IPS DF 6.9 (cell line): ENCODE measurements at places on chromosomes 2 and 18.

DNA sequence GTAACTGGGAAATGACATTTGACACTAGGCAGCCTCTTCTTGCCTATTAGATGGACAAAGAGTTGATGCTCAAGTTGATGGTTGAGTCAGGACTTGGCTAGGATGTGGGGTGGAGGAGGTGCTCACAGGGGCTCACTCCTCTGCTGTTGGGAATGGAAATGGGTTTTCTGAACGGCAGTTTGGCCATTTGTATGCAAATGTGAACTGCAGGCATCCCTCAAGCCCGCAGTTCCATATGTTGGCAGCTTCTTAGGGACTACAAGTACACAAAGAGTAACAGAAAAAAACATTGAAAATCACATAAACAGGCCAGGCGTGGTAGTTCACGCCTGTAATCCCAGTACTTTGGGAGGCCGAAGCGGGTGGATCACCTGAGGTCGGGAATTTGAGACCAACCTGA, 80.8 kb downstream of the INPP5D start:
- DNase-seq = no peak

DNA sequence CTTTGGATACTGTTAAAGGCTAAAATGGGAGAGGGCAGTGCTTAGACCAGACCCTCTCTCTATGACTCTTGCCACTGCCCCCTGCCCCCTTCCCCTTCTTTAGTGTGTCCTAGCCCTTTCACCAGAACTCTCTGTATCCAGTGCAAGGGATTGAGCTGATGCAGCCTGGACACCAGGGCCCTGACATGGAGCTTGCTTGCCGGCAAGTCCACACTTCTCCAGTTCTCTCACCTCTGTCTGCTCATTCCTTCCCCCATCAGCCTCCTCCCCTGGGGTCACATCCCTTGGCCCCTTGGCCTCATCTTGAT, 1.5 kb upstream of the WNT6 start:
- no peak for DNase-seq

GRCh38 chr18:55251254-55251971, 292.2 kb upstream of the CCDC68 start:
- no peak for DNase-seq

DNA sequence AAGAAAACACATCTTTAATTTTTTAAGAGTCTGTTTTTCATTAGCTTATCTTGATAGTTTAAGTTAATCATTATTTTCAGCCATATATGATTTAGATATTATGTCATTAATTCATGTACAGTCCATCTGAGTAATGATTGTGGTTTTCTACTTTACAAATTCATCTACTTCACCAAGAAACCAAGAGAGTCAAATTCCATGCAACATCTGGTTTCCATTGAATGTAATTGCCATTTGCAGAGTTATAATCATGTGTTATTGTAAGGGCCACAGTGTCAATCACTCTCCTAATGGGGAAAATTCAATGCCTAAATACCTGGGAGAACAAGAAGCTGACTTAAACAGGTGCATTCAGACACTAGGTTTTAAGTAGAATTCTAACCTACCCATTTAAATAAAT, 217.2 kb upstream of the OSR1 start:
- DNase-seq = no peak

DNA sequence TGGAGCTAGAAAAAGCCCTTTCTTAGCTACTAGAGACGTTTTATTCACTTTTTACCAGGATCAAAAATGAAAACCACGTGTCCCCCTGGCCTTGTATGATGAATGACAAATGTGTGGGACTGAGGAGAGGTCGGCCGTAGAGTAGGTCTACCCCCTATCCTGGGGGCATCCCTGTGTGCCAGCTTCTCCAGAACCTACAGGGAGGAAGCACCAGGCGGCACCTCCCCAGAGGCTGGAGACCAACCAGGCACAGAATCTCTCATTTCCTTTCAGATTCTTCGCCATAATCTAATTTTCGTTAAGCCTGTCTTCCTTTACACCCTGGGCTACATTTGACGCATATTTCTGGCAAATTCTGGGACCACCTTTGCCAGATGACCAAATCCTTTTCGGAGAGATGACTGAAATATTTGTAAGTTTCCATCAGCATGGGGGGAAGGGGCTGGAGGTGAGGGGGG, 15.9 kb downstream of the TWIST2 start:
- no peak for DNase-seq

GRCh38 chr2:28469947-28470535, 25.8 kb upstream of the PLB1 start:
- no peak for DNase-seq

DNA sequence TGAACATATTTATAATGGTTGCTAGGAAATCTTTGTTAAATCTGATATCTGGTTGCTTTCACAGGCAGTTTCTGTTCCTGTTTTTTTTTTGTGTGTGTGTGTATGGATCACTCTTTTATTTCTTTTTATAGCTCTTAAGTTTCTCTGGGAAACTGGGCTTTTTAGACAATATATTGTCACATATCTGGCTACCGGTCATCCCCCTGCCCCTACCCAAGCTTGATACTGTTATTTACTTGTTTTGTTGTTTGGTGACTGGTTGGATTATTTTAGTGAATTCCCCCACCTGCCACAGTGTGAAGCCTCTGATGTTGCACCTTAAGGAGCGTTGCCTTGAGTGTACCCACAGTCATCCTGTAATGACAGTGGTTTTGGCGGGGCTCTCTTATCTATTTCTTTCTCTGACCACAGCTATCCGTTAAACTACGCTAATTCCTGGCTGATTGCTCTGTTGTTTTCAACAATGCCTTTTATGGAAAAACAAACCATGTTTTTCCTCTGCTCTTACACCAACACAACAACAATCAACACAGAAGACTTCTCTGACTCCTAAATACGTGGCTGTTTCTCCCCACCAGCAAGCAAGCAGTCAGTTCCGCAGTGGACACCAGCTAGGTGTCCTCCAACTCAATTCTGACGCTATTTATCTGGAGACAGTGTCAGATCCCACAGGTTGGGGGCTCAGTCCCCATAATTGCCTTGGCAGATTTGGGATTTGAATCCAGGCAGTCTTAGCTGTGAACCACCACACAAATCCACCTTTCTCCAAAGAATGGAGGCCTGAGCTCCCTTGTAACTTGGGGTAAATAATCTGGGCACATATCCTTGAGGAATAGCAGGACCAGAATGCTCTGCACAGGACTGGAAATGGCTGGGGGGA, 10.9 kb downstream of the GNLY start:
- DNase-seq = no peak

DNA sequence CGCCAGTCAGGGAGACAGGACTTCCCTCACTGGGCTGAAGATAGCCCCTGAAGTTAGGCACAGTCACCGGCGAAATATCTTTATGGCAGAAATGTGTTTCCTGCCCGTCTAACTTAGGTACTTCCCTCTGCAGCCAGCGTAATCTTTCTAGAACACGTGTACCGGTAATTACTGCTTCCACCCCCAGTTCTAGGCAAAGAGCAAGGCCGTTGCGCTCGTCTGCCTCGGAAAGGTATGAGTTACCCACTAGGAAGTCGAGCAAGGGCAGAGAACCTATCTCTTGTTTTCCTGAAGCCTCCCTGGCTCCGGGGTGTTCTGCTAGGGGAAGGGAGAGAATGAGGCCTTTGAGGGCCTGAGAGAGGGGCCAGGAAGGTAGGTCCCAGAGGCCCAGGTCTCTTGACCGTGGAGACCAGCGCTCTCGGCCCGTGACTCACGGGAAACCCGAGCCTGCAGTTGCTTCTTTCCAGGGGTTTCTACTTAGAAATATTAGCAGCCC, 70.0 kb downstream of the TWSG1 start:
- DNase-seq = no peak

- no peak for DNase-seq
Observed at GRCh38 chr2:217741381-217741955, 261.3 kb downstream of the TNS1 start.

- no peak for DNase-seq
Observed at GRCh38 chr18:54020156-54020745, 204.2 kb downstream of the MBD2 start.

- no peak for DNase-seq
Observed at GRCh38 chr2:9907402-9907801, 44.1 kb upstream of the GRHL1 start.

- DNase-seq = no peak
Observed at GRCh38 chr18:74290794-74291471, 830 bp downstream of the CYB5A start.

GRCh38 chr18:50203801-50204604, 9.1 kb upstream of the MYO5B start:
- DNase-seq = no peak

- DNase-seq = no peak
Observed at GRCh38 chr2:218226903-218227302, 9.9 kb downstream of the ARPC2 start.

DNA sequence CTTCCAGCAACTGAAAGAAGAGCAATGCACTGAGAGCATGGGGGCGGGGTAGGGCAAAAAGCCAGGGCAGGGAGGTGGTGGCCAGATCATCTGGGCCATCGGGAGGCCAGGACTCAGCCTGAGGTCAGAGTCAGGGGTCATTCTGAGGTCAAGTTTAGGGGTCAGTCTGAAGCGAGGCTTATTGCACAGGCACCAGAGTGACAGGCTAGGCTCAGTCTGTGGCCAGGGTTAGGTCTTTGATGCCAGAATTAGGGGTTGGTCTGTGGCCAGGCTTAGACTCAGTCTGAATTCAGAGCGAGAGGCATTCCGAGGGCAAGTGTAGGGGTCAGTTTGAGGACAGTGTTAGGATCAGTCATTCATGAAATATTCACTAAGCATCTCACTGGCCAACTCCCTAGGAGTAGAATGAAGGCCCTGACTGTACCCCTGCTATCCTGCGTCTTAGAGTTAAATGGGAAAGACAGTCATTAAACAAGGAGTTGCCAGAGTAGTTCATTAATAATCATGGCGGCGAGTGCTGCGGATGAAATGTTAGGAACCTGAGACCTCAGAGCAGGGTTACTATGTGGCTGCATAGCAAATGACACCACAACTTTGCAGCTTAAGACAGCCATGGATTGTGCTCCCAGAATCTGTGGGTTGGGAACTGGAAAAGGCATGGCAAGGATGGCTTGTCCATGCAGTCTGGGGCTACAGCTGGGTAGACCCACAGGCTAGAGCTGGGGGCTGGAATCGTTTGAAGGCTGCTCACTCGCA, 198.7 kb downstream of the CYP26B1 start:
- no peak for DNase-seq

GRCh38 chr2:48479915-48480314, 50.0 kb upstream of the STON1 start:
- no peak for DNase-seq

GRCh38 chr18:69636529-69637301, 236.0 kb downstream of the DOK6 start:
- DNase-seq = peak; percentile 11
